M059J (cell line): ENCODE measurements at places on chromosomes 13 and 19.

- DNase-seq: no peak
These were observed 331.3 kb downstream of the UQCRFS1 start for GRCh38 chr19:28881616-28882015.

- DNase-seq: no peak
These were observed 16.6 kb downstream of the VRK3 start for GRCh38 chr19:50008532-50008931.

DNA sequence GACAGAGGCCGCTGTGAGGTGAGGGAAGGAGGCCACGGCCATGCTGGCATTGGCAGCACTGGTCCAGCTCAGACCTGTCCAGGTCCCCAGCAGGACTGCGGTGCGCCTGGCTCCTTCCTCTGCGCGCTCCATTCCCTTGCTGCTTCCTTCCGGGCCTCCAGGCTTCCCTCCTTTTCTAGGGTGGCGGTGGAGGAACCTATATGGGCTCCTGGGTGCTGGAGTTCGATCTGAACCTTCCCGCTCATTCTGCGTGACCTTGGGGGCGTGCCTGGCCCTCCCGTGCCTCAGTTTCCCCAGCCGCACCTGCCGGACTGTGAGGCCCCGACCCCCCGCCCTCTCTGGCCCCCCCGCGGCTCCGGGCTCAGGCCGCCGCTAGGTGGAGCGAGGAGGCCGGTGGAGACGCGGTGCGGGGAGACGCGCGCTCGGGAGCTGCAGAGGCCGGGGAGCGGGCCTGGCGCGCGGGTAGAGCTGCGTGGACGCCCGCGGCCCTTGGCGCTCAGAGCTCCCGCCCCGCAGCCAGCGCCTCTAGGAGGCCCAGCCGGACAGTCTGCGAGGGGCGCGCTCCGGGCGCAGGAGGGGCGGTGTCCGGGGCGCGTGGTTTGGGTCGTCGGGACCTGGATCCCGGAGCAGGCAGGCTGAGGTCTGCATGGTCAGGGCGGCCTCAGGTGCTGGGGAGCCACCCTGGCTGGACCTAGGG is 29.9 kb downstream of the EFNA2 start:
- peak; percentile 51 for DNase-seq

DNA sequence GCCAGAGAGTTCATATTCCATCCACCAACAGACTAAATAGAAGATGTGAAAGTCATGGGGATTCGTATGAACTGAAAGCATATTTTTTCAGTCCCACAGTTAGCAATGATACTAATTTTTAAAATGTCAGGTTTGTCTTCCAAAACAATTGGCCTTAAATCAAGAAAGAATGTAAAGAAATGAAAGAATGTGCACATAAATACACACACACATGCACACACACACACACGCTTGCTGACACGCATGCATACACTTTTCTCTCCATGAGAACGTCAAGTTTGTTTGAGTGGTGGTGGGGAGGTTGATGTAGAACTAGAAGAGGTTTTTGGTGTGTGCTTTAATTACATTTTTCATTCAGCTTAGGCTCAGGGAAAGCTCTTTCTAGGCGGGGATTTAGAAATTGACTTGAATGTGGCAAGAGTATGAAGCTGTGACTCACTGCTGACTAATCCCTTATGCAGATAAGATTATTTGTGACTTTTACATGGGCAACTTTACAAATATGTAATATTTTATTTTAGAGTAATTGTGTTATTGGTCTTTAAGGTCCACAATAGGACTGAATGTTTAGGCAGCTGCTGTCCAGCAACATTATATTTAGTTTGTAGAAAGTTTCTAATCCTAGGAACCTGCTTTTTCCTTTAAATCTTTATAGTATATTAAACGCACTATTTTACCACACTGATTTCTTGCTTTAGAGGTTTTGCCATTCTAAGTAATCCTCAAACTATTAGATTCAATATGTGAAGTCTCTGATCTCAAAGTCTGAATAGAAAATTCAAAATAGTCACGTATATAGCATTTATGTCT is 18.8 kb downstream of the FLT1 start:
- peak; percentile 82 for DNase-seq

GRCh38 chr13:32262165-32262564 is 53.0 kb downstream of the ZAR1L start:
- peak; percentile 32 for DNase-seq

- no peak for DNase-seq
These were observed 6.8 kb upstream of the ZNRF4 start for GRCh38 chr19:5448374-5448773.

DNA sequence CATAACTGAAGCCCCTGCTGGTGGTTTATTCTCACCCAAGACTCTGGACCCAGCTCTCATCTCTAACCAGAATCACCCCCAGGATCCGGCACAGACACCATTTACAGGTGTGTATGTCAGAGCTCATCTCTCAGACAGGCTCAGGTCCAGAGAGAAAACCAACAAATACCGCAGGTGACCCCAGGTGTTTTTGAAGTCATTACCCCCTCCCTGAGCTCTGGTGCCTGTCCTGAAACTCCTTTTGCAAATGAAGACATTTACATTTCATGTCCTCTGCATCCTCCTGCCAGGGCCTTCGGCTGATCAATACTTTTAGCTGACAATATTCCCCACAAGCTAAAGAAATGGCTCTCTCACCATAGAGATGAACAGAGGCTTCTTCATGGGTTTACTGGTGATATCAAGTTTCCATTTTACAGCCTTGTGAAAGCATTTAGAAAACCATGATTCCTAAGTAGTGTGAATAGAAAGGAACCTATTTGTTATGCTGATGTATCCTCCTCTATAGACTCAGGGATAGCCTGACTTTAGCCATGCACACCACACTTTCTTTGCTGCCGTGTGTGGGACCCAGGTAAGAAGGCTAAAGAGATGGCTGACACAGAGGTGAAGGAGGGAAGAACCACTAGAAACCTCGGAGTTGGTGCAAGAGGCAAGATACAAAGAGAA is 131.3 kb downstream of the KCTD15 start:
- DNase-seq: no peak

DNA sequence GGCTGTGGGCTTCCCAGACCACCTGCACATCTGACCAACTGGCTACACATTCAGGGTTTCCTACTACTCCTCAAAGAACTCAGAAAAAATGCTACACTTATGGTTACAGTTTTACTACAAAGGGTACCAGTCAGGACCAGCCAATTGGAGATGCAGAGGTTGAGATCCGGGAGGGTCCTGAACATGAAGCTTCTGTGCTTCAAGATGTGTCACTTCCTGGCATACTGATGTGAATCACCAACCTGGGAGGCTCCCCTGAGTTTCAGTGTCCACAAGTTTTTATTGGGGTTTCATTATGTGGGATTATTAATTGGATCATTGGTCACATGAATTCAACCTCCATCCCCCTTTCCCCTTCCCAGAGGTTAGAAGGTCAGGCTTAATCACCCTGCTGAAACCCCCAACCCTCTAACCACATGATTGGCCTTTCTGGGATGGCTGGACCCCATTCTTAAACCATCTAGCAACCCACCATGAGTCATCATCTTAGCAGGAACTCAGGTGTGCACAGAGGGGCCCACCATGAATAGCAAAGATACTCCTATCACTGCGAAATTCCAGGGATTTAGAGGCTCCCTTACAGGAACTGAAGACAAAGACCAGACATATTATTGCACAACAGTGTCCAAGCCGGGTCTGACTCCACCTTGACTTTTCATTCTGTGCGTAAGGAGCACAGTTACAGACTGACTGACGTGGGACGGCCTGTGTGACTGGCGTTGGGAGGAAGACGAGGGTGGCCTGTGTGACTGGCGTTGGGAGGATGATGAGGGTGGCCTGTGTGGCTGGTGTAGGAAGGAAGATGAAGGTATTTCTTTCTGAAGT is 90.7 kb downstream of the ATP8A2 start:
- DNase-seq: peak; percentile 32

DNA sequence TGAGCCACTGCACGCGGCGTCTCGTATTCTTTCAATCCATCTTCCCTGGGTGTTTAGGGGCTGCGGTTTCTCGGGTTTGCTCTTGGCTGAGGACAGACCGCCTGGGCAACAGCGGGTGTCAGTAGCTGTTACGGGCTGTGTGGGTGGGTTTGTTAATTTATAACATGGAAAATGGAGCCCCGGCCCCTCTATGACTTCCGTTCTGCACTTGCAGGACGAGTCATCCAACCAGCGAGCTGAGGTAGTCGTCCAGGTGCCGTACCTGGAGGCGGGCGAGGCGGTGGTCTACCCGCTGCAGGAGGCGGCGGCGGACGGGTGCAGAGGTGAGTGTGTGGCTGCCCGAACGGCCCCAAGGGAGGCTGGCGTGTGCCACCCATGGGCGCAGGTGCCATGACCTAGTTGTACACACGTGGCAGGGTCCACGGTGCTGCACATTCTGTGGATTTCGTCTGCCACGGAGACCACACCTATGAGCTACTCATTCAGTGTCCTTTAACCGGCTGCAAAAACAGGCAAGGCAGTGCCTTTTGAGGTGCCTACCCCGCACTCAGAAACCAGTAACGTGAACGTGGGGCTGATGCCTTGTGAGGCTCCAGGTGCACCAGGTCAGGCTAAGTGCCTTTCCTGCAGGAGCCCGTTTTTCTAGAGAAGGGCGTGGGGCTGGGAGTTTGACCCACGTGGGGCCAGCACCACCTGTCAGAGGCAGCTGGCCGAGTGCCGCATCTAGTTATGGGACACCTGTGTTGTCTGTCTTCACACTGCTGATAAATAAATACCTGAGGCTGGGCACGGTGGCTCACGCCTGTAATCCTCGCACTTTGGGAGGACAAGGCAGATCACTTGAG is 10.9 kb downstream of the POLR2E start:
- no peak for DNase-seq

- peak; percentile 68 for DNase-seq
These were observed 249.3 kb upstream of the HTR2A start for GRCh38 chr13:47146136-47146535.

DNA sequence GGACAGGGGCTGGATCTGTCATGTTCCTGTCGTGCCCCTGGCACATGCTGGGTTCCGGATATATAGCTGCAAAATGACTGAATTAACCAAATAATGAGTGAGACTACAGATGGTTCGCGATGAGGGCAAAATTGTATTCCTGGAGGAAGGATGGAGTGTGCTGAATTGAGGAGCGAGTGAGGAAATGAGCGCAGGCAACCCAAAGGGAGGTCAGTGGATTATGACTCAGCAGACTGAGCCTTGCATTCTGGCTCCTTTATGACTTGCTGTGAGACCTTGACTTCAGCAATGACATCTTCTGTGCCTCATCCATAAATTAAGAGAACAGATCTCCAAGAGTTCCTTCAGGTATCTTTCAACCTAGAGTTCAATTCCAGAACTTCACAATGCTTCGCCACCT is 115.0 kb upstream of the CLDN10 start:
- peak; percentile 18 for DNase-seq

GRCh38 chr13:74562381-74562780 is 428.2 kb upstream of the KLF12 start:
- DNase-seq: peak; percentile 61

DNA sequence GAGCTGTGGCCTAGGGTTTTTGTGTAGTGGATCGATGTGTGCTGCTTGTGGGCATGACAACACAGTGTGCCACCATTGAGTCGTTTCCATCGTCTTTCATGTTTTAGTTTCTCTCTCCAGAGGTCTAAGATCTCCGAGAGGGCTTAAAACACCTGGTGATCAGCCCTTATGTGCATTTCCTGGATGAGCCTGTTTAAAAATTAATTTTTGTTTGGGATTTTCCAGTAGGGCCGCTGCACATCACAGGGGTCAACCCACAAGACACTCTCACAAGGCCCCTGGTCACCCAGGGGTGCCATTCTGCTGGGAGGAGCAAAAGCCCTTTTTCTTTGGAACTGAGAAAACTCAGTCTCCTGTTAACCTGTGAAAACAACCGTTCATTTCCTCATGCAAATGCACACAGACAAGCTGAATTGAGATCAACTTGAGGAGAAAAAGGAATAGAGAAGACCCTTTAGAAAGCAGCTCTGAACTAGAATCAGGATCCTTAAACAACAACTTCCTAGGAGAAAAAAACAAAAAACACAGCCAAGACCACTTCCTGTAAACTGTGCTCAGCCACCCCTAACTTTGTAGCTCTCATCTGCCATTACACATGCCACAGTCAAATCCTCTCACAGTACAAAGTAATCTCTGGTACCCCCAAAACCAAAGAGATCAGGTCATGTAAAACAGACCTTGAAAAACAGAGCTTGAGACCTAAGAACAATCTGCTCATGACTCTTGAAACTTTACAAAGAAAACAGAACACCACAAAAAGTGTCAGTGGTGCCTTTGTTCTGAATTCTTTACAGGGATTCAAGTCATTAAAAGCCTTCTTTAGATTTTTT is 8.3 kb upstream of the MTRF1 start:
- no peak for DNase-seq

GRCh38 chr13:22589880-22590279 is 590.9 kb upstream of the SGCG start:
- no peak for DNase-seq
